ENCODE measurements at places on chromosomes 1 and 21.

DNA sequence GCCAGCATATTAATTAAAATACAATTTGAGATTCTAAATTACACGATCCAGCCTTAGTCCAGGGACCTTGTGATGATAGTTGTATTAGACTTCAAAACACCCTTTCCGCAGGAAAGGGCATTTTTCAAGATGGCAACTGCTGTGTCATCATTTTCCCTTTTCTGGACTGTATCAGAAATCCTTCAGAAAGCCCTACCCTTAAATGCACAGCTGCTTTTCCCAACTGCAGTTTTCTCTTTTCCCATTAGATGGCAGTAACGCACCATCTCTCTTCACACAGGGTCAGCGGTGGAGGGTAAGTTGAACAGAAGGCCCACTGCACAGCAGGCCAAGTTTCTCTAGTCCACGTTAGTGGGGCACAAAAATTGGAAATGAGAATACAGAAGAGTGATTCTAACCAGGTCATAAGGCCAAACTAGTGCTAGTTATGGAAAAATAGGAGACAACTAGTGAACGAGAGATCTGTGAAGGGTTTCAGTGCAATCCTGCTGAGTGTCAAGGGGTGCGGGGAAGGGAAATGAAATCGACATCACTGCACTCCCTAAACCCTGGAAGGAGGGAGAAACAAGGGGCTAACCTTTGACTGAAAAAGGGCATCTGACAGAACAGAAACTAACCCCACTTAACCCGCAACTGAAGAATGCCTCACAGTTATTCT lies 22.1 kb upstream of the TDRD10 start:
- DNase-seq, result peak; percentile 78

GRCh38 chr1:48221122-48221521 lies 1.4 kb upstream of the SLC5A9 start:
- DNase-seq, result no peak

DNA sequence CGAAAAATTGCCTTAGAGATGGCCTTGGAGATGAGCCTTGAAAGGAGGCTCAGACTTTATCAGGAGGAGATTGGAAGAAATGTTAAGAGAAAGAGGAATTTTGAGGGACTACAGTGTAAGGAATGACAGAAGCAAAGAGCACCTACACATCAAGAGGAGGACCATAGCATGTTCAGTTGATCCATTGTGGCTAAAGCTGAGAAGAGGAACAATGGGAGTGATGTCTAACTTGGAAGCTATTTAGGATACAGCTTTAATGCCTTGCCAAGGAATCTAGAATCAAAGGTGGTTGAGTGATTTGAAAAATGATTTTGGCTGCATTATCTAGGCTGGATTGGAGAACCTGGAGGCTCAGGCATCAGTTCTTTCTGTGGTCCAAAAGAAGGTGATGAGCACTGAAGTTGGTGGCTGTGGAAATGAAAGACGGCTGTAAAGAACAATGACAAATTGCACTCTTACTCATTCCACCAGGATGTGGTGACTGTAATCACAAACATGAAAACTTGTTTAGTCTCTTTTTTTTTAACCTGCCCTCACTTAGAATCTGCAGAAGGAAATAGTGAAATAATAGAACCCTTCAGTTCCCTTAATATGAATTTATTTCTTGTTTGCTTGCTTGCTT lies 11.3 kb downstream of the FAM20B start:
- DNase-seq, result no peak

- DNase-seq, result no peak
These were observed 631.0 kb upstream of the TMPRSS15 start for GRCh38 chr21:19034560-19034959.

DNA sequence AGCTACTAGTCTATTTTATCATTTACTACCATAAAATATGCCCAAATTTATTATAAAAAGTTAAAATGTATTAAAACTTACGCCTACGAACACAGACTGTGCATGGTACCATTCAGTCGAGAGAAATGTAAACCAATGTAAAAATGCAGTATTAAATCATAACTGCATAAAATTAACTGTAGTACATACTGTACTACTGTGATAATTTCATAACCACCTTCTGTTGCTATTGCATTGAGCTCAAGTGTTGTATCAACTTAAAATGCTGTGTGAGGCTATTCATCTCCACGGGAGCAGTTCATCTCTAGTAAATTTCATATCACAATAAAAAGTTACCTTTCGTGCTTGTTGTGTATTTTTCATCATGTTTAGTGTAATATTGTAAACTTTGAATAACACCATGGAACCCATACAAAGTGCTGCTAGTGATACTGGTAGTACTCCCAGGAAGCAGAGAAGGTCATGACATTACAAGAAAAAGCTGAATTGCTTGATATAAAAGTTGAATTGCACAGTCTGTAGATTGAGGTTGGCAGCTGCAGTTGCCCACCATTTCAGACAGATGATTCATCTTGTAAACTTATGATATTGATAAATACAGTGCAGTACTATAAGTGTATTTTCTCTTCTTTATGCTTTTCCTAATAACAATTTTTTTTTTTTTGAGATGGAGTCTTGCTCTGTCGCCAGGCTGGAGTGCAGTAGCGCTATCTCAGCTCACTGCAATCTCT lies 19.0 kb upstream of the CENPF start:
- no peak for DNase-seq

DNA sequence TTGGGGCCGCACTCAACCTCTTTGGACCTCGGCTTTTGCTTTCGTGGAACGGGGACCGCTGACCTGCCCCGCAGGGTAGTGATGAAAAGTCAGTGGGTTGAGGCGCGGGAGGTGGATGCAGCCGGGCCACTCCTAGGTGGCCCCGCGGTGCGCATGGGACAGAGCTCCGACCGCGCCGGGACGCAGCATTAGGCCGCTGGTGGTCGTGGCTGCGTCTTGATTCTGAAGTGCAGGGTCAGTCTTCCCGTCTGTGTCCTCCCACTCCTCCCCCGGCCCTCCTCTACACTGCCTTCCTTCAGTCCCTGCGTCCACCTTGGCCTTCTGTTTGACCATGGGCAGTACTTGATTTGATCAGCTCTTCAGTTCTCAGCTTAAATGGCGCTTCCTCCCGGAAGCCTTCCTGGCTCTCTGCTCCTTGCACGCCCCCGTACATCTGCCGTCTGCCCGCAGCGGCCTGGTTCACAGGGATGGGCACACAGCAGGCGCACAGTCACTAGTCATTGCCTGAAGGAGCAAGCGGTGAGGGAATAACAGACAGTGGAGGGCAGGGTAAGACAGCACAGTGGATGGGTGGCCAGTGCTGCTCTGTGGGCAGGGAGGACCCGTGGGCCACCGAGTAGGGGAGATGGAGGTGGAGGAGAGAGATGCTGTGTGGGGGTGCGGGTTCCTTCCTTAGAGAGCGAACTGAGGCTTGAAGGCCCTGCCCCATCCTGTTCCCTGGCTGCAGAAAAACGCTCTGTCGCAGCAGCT lies 633 bp downstream of the THEMIS2 start:
- no peak for DNase-seq

DNA sequence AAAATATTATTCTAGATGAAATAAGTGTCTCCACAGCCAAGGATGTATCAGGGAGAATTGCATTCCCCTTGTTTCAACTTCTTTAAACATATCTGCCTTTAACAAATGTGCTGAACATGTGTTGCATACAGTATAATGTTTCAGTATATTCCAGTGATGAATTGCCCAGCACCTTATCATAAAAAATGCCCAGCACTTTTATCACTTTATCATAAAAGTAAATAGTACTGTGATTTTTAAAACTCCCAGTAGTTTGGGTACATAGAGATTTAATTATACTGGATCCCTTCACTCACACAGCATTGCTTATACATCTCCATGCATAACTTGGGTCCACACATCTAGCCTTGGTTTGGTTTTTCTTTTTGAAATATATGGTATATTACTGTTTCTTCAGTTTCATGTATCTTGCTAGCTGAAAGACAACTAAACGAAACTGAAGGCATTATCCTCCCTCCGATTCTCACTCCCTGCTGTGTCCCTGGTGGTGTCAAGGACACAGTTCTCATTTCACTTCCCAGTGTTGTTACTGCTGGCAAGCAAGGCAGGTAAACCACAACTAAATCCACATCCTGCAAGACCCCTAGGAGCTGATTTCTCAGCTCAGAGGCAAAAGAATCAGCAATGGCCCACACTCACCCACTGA lies 118.2 kb upstream of the SLC44A3 start:
- DNase-seq, result no peak

GRCh38 chr1:51956528-51957509 lies 33.7 kb downstream of the RAB3B start:
- DNase-seq, result peak; percentile 44
